Central memory CD8-positive, alpha-beta T cell (primary cell): ENCODE measurements at places on chromosomes 12 and 14.

DNA sequence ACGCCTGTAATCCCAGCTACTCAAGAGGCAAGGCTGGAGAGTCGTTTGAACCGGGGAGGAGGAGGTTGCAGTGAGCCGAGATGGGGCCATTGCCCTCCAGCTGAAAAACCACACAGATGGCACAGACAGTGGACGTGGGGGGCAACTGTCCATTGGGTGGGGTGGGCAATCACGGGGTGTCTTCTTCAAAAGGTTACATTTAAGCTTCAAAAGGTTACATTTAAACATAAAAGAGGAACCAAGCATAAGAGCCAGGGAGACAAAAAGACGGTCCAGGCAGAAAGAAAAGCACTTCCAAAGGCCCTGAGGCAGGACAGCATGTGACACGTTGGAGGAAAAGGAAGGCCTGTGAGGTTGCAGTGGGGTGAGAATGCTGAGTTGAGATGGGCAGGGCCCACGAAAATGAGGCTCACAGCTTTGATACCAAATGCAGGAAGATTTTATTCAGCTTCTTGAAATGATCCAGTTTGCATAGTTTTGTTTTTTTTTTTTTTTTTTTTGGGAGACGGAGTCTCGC lies 10.7 kb downstream of the SCARB1 start:
- DNase-seq, result no peak
- no peak overlapping the region for H3K4me3 ChIP-seq
- peaks cover 6% of the 10 kb centered on the region for H3K4me1 ChIP-seq
- no peaks in the 10 kb centered on the region for H3K36me3 ChIP-seq

GRCh38 chr14:22047115-22047514 lies 373.5 kb upstream of the OR4E1 start:
- H3K27ac ChIP-seq, result no peak overlapping the region
- peaks cover 9% of the 10 kb centered on the region for H3K4me1 ChIP-seq
- no peak for DNase-seq
- H3K27me3 ChIP-seq, result no peaks in the 10 kb centered on the region
- H3K4me3 ChIP-seq, result no peak overlapping the region

DNA sequence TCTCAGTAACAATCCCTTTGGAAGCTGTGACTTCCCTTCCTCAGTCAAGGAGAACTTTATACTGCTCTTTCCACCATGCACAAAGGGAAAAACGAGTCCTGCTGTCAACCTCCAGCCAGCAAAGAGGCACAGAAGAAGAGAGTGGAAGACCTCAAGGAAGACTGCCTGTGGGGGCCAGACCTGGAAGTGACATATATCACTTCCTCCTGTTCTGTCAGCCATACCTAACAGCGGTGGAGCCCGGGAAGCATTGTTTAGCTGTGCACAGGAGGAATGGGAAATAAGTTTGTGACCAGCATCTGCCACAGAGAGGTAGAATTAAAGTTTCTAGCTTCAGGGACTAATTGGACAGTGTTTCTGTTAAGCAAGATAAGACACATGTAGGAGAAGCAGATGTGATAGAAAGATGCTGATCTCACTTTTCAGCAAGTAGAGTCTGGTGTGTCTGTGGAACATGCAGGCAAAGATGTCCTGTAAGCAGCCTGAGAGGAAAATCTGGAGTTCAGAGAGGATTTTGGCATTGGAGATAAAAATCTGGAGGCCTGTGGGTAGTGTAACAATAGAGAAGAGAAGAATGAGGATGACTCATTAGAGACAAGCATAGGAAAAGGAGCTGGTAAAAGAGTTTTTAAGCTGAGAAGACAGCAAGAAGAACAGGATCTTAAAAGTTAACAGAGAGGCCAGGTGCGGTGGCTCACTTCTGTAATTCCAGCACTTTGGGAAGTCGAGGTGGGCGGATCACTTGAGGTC lies 141.6 kb upstream of the CPSF6 start:
- H3K4me3 ChIP-seq, result no peak overlapping the region
- no peaks in the 10 kb centered on the region for H3K36me3 ChIP-seq
- no peak for DNase-seq
- peaks cover 25% of the 10 kb centered on the region for H3K27me3 ChIP-seq

DNA sequence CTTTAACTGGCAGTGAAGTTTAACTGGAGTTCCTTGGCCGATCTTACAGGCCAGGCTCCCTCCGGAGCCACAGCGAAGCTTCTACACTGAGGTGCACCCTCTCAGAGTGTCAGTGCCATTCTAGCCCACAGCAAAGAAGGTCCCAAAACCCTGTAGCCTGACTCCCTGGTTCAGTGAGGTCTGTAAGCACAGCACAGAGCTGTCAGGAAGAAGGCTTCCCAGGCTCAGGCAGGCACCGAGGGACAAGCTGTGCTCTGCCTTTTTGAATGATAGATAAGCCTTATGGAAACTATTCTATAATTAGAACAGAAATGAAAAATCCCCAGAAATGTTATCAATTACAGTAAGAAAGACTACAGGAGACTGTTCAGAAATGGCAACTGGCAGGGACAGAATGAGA lies 40.2 kb downstream of the MOK start:
- H3K27ac ChIP-seq, result no peak overlapping the region
- H3K36me3 ChIP-seq, result no peaks in the 10 kb centered on the region
- DNase-seq, result no peak
- no peaks in the 10 kb centered on the region for H3K4me1 ChIP-seq
- H3K27me3 ChIP-seq, result no peaks in the 10 kb centered on the region

DNA sequence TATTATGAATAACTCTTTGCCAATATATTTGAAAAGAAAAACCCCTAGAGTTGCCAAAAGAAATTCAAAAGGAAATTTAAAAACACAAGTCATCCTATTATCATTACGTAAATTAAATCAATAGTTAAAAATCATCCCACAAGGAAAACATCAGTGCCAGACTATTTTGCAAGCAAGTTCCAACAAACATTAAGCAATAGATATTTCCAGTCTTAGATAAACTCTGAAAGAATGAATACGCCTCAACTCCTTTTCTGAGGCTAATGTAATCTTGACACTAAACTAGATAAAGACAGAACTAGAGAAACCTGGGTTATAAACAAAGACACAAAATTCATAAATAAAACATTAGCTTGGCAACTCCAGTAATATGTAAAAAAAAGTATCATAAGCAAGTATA lies 245.9 kb downstream of the FOXN3 start:
- no peaks in the 10 kb centered on the region for H3K27me3 ChIP-seq
- DNase-seq, result no peak
- H3K4me1 ChIP-seq, result peaks cover 10% of the 10 kb centered on the region
- peaks cover 11% of the 10 kb centered on the region for H3K36me3 ChIP-seq
- H3K4me3 ChIP-seq, result no peak overlapping the region
- H3K27ac ChIP-seq, result no peak overlapping the region

DNA sequence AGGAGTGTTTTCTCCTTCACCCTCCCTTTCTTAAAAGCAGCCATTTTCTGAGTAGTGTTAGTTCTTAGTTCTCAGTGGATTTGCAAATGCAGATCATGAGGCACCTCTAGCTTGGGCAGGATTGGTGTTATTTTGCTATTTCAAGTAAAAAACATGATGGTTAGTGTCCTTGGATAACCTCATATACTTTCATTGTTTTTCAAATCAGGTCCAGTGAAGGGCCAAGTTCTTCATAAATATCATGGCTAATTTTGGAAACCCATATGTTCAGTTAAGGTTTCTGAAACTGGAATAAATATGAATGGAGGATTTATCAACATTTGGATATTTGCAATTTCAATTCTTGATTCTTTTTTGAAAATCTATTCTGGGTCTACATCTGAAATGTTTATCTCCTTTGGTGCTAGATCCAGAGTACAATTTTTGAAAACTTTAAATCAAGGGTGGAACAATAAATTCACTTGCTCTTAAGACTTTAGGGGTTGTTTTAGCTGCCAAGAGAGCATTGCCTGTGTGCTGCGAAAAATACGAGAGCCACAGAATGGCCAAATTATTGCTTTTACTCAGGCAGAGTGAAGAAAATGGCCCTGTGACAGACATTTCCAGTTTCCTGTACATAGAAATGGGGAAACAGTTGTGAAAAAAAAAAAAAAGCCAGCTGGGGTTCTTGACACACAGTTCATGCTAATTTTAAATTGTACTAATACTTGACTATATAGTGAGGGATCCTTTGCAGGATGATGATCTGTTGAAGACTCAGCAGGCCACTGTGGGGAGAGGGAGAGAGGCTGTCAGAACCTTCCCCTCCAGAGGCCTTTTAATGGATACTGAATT lies 104.6 kb downstream of the BICD1 start:
- H3K27ac ChIP-seq, result no peak overlapping the region
- H3K4me3 ChIP-seq, result no peak overlapping the region
- DNase-seq, result no peak
- no peaks in the 10 kb centered on the region for H3K27me3 ChIP-seq
- no peaks in the 10 kb centered on the region for H3K4me1 ChIP-seq

GRCh38 chr14:105211758-105212089 lies 30.6 kb upstream of the NUDT14 start:
- peaks cover 11% of the 10 kb centered on the region for H3K36me3 ChIP-seq
- peaks cover 14% of the 10 kb centered on the region for H3K4me1 ChIP-seq
- H3K27me3 ChIP-seq, result no peaks in the 10 kb centered on the region
- no peak for DNase-seq

GRCh38 chr12:132904718-132905328 lies 17.4 kb upstream of the CHFR start:
- H3K4me3 ChIP-seq, result peak overlapping the region; percentile 38
- H3K4me1 ChIP-seq, result no peaks in the 10 kb centered on the region
- peaks cover 11% of the 10 kb centered on the region for H3K36me3 ChIP-seq
- no peaks in the 10 kb centered on the region for H3K27me3 ChIP-seq

DNA sequence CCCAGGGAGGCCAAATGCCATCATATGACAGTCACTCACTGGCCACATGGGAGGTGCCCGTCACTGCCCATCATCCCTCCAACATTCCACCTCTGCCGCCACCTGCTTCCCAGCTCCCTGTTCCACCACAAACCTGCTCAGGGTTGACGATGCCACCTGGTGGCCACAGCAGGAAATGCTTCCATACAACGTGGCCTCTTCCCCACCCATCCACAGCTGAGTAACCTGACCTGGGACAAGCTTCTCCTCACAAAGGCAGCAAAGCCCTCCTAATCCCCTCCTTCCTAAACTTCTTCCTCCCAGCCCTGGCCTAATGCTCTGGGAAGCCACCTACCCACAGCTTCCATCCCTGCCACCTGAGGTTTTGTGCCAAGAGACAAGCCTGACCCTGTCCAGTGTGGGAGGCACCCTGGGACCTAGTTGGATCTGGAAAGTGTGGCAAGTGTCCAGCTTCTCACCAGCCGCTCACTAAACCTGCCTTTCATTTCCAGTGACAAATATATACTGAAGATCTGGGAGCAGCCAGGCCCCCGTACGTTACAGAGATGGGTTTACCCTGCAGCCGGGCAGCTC lies 4.3 kb downstream of the DEGS2 start:
- DNase-seq, result no peak
- peaks cover 7% of the 10 kb centered on the region for H3K36me3 ChIP-seq

- H3K27ac ChIP-seq, result no peak overlapping the region
- peaks cover 2% of the 10 kb centered on the region for H3K36me3 ChIP-seq
Observed at GRCh38 chr12:63941166-63941800, 96.8 kb downstream of the SRGAP1 start.

DNA sequence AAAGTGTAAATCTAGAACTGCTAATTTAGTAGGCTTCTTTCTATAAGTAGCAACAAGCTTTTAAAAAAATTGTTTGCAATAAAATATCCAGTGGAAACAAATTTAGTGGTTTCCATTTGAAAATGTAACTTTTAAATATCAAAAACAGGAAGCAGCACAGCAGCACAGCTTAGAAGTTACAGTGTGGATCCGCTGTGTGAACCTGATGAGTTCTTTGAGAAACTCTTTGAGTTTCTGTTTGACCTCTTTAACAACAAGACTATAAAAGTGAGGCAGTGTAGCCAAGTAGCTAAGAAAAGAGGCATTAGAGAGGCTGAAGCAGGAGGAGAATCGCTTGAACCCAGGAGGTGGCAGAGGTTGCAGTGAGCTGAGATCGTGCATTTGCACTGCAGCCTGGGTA lies 178.3 kb downstream of the NAV3 start:
- H3K27ac ChIP-seq, result no peak overlapping the region
- no peaks in the 10 kb centered on the region for H3K36me3 ChIP-seq
- no peak for DNase-seq
